ENCODE measurements at places on chromosomes 5 and 9.

DNA sequence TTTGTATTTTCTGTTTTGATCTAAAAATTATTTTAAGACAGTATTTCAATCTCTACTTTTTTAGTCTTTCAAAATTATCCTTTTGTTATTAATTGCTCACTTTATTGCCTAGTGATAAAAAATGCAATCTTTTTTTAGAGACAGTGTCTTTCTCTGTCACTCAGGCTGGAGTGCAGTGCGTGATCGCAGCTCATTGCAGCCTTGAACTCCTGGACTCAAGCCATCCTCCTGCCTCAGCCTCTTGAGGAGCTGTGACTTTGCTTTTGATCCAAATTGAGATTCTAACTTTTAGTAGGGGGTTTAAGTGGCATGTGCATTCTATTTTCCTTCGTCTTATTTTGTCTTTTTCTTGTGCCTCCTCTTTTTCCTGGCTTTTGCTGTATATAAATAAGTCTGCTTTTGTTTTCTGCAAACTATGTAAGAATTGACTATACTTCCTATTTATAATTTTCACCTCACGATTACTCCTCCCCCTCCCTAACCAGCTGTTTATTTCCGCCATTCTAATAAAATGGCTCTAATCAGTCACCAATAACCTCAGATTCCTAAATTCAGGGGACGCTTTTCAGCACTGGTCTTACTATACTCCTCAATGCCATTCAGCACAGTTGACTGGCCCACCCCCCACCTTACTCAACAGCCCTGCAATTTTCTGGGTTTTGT, 32.3 kb downstream of the KLF9 start:
- no peak for DNase-seq

- DNase-seq, result no peak
These were observed 17.8 kb upstream of the CEP72 start for GRCh38 chr5:594226-594860.

DNA sequence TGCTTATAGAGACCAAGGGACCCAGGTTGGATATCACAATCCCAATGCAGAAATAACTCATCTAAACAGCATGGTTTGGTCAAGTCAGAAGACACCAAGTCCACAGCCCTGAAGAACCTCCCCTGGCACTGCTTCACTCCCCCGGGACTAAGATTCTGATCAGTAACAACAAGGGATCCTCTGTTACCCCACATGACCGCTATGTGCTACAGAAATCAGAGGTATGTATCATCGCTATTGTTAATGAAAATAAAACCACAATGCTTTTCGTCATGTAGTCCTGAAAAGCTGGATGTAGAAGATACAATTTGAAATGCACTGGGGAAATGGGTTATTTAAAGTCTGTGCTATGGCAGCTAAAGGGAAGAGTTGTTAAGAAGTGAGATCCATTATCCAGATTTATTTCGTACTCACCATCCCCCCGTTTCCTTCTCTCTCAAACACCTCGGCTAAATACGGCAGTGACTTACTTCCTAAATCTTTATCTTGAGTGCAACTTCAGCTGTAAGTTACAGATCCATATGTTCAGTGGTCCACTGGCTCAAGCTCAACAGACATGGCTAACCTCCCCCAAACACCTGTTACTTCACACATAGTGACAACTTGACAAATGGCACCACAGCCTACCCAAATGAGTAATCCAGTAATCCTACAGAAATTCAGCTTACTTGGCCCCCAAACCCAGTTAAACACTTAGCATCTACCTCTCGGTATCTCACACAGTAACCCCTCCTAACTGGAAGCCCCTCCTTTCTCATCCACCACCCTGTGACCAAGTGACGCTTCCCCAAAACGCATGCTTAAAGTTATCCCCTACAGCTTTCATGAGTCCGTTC, 129.2 kb downstream of the MYO10 start:
- DNase-seq, result no peak

- no peak for DNase-seq
These were observed 13.7 kb downstream of the SYK start for GRCh38 chr9:90815183-90815943.

GRCh38 chr5:65035211-65036206, 266.8 kb downstream of the CWC27 start:
- peak; percentile 96 for DNase-seq

- DNase-seq, result no peak
These were observed 186.3 kb downstream of the TLE4 start for GRCh38 chr9:79757881-79758669.

GRCh38 chr9:124849801-124850200, 3.5 kb upstream of the WDR38 start:
- peak; percentile 61 for DNase-seq

DNA sequence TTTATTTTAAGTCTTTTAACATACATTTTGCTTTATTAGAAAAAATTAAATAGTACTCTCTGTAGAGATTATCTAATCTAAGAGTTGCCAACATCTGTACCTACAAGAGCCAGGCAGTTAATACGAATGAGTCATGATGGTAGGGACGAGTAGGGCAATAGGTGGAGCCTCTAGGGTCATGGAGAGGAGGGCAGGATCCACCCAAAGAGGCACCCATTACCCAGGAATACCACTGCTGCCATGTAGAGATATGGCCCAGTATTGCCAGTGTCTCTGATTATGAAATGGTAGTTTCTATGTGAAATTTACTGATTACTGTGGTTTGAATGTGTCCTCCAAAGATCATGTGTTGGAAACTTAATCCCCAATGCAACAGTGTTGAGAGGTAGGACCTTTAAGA, 170.4 kb downstream of the PIK3R1 start:
- no peak for DNase-seq

GRCh38 chr5:175889910-175890684, 18.7 kb downstream of the CPLX2 start:
- peak; percentile 28 for DNase-seq

DNA sequence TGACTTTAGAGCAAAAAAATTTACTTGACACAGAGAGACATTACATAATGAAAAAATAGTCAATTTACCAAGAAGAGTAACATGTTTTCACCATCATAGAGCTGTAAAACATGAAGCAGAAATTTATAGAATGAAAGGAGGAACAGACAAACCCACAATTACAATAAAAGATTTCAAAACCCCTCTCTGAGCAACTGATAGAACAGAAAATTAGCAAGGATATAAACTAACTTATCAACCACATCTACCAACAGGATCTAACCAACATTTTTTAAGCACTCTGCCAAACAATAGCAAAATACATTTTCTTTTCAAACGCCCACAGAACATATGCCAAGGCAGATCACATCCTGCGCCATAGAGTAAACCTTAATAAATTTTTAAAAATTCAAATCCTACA, 17.9 kb downstream of the SLCO4C1 start:
- DNase-seq, result no peak

DNA sequence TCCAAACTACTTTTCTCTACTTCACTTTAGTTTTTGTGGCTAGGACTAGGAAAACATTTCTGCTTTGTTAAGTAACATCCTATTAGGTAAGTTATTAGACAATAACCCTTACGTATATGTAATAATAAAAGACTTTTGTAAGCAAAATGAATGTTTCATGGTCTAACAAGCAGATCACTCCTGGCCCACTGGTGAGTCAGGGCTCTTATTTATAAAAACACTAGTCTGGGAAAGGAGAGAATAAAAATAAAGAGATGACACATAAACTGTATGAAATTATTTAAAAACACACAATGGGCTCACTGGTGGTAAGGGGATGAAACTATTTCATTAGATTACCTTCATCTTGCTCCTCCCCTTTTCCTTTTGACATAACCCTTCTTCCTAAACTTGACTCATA, 2212.2 kb upstream of the ACO1 start:
- DNase-seq, result no peak

- DNase-seq, result no peak
These were observed 2.7 kb downstream of the CDO1 start for GRCh38 chr5:115813719-115814118.

DNA sequence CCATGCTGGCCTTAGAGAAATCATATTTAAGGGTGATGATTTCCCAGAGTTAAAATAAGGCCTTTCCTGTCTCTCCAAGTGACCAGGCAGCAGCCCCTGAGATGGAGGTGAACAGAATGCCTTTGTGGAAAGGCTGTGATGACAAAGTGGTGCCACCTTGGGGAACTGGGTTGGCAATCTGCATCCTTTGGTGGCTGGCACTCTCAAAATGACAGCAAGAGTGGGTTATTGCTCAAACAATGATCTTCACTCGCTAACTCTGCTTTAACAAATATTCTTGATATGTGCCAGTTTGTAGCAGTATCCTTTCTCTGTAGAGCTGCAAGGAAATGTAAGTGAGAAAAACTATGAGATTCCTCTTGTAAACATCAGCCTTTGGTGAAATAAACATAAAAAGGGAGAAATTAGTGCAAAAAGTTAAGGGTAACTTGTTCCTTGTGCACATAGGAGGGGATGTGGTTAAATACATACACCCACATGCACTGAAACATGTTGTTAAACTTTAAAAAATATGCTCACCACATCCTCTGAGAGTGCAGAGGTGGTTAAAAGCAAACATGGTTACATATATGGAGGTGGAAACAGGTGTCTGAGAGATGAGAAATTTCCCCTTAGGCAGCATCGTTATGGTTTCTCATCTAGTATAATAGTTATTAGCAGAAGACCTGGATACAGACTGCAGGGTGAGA, 373.4 kb upstream of the CTNND2 start:
- DNase-seq, result no peak

GRCh38 chr9:33791117-33791516, 4.2 kb upstream of the PRSS3 start:
- no peak for DNase-seq

GRCh38 chr5:157971571-157972216, 112.7 kb upstream of the CLINT1 start:
- DNase-seq, result peak; percentile 46

DNA sequence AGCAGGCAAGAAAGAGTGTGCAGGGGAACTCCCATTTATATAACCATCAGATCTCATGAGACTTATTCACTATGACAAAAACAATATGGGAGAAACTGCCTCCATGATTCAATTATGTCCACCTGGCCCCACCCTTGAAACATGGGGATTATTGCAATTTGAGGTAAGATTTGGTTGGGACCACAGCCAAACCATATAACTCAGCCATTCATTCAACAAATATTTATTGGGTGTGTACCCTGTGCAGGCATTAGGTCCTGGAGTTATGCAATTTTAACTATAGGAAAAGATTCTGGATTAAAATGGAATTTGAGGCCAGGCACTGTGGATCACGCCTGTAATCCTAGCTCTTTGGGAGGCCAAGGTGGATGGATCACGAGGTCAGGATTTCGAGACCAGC, 124.2 kb upstream of the GAS1 start:
- DNase-seq, result no peak

DNA sequence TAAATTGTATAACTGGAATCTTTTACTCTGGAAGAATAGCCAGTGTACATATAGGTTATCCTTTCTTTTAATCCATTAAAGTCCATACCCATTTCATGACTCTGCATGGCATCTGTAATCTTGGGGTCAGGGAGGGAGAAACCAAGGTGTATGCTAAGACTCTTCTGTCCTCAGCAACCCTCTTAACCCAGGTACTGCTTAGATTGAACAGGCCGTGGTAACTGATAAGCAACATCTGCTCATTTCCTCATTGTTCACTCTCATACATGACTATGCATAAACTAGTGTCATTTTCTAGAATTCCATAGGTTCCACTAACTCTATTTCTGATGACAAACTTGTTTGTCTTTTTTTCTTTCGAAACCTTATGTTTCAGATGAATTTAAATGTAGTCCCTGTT, 69.3 kb upstream of the IFNE start:
- no peak for DNase-seq

GRCh38 chr5:132746954-132747615, at the start of gene CCNI2:
Gene CCNI2, plus strand, starts transcription at chr5:132747426. Its CDS starts 70 bp downstream, at chr5:132747496.
- peak; percentile 66 for DNase-seq

DNA sequence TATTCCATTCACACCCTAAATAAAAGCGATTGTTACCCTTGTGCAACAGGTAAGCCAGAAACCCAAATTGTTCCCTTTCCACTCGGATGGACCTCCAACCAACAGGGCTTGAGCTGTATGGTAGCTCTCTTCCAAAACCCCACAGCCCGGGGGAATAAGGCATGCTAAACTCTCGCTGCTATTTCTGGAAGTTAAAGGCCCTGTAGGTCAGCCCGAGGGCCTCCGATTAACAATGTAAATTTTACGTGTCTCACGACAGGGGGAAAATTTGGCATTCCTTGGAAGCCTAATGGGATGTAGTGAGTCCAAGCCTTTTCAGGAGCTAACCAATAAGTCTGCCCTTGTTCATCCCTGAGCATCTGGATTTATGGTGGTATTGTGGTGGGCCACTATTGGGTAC, 26.0 kb downstream of the CNOT8 start:
- no peak for DNase-seq

- DNase-seq, result no peak
These were observed 137.6 kb downstream of the SUSD1 start for GRCh38 chr9:112037281-112038016.

- peak; percentile 42 for DNase-seq
These were observed 547.2 kb downstream of the LRRC70 start for GRCh38 chr5:63125862-63126261.

GRCh38 chr5:33322632-33323031, 118.1 kb upstream of the TARS1 start:
- DNase-seq, result no peak

DNA sequence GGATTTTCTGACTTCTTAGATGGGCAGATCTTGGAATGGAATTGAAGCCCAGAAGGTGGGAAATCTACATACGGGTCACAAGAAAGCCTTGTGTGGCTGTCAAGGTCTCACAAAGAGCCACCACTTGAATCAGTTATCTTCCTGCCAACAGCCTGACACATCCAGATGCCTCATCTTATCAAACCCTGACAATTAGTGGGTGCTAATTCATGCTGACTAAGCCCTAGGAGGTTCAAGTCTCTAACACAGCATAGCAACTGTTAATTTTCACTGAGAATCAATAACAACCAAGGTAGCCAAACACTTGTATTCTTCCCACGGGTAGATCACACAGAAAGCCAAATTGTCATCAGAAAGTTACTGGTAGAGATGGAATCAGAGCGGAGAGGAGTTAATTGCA, 222.2 kb downstream of the TMEM167A start:
- DNase-seq, result no peak

DNA sequence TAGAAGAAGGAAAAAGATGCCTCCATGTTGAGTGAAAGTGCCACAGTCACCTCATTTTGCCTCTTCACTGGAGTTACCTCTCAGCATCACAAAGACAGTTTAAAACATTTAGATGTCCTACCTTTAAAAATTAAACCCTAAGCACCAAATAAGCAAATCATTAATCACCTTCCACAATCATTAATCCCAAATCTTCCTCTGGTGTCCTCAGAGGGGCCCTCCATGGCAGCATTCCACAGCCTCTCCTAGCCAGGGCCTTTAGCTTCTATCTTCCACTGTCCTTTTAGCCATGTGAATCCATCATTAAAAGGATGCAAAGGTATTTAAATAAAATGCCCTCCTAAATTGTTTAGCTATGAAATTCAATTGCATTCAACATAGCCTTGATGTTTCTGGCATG, 310.8 kb downstream of the PDE4D start:
- no peak for DNase-seq
